ENCODE measurements at places on chromosomes 12 and 14. TPM values are rescaled to one million over a fixed set of nuclear protein-coding genes. Genes with fewer than 3 reads are reported as not detected.

SMCO2 gene
- not detected for total RNA-seq

ACSM4 gene
- not detected for total RNA-seq

MSRB3 gene
- 79.4 TPM for total RNA-seq

DTX3 gene
- total RNA-seq, result 33.5 TPM

MYH6 gene
- total RNA-seq, result not detected

GUCY2C gene
- total RNA-seq, result not detected

PLBD1 gene
- 15.2 TPM for total RNA-seq

GRCh38 chr12:119565404-119565803 is 28.2 kb upstream of the TMEM233 start:
- DNase-seq, result no peak

- peak; percentile 42 for DNase-seq
Observed at GRCh38 chr14:101019990-101020710, 116.6 kb upstream of the RTL1 start.

DNA sequence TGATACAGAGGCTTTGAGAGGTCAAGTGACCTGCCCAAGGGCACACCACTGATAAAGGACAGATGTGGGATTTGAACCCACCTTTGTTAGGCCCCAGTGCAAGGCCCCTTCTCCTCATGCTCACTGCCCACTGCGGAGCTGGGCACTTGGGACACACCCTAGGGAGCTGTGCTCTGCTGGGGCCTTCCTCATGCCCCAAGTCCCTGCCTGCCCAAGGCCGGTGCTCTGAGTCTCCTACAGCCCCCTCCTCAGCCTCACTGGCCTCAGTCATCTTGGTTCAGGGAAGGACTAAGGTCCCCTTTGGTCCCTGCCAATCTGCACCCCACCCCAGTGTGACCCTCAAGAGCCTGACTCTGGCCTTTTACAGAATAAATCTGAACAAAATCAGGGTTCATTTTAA is 7.9 kb upstream of the OAS3 start:
- DNase-seq, result no peak

DNA sequence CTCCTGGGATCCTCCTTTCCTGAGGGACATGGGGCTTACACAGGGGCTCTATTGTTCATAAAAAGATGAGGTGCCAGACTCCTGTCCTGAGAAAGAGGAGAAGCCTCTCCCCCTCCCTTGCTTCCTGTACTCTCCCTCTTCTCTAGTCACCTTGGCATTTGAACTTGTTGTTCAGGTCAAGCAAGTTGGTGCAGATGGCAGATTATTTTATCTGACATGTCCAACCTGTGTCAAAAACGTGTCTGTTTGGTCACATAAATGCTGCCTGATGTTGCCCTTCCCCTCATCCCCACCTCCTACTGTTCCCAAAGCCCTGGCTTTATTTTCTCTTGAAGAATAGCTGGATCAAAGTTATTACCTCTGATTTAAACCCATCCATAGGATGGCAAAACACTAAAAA is 154.8 kb downstream of the TMX1 start:
- no peak for DNase-seq

GRCh38 chr12:93348575-93349435 is 28.9 kb upstream of the NUDT4 start:
- no peak for DNase-seq

DNA sequence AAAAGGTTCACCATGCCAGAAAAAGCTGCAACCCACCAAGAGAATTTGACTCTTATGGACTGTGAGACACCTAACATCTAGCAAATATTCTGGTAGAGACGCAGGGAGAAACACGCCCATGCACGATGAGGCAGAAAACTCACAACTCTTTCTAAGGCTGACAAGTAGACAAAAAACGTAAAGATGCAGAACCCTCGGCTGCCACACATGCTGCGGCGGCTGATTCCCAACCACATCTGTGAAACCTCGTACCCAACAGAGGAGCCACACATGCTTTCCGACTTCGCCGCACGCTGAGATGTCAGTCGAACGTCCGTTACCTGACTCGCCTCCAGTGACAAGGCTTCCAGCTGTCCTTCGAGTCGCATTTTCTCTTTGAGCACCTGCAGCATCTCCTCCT is 21.8 kb downstream of the GOLGA3 start:
- no peak for DNase-seq

DNA sequence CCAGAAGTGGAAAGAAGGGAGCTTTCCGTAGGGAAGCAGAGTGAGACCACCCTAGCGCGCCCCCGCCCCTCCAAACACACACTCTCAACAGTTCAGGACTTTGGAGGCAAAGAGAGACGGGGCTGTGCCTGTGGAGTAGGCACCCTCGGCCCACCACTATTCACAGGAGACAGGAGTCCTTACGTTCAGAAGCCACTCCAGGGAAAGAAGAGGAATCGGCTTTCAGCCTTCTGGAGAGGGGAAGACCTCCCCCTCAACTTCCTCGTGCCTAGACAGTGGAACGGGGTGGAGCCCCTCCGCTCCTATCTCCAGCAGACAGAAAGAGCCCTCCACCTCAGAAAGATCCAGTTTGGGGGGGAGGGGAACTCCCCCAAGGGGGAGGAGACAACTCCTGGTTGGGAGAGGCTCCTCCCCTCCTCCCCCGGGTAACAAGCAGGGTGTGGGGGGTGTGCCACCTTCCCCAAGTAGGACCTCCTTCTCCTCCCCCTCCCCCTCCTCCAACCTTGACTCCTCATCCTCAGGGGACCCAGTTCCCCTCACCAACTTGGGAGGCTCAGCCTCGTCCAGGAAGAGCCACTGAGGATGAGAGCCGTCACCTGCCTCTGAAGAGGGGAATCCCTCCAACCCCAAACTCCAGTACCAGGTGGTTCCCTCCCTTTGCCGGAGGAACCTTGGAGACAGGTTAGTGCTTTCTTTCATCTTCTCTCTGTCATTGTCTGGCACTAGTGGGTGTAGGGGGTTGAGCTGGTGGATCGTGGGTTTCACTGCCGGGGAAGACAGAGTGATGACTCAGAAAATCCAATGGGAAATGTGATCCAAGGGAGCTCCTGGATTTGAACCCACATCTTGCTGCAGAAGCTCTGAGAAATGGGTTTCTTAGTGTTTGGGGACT is 883 bp downstream of the FOXJ2 start:
- peak; percentile 85 for DNase-seq

DNA sequence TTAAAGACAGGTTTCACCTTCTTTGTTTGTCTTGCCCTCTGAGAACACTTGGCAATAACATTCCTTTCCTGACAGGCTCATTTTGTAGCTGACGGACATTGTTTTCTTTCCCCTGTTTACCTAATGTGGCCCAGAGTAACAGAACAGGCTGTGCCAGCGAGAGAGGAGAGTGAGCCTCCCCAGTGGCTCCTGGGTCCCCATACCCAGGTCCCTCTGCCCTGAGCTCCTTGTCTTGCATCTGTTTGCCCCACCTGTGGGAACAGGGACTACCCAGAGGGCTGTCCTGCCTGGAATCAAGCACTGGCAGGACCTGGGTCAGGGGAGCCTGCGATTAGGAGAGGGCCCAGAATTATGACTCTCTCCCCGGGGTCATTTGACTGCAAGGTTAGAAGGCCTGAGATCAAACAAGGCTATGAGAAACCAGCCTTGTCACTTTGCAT is 222.9 kb downstream of the ZFP36L1 start:
- no peak for DNase-seq

GRCh38 chr12:101298426-101298825 is 18.5 kb downstream of the UTP20 start:
- no peak for DNase-seq

DNA sequence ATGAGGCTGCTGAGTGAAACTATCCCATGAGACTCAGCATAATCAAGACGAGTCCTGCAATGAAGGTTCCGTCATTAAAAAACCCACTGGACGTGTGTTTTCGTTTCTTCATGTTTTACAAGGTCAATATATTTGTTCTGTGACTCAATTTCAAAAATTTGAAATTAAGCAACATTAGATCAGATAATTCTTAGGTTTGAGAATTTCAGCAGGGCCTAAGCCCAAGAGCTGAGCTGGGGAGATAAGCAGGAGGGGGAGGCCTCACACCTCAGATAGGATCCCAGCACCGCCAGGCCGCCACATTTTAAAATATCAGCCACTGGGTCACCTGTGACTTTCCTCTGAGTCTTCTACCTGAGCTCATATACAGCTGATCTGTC is 13.3 kb downstream of the STX2 start:
- DNase-seq, result no peak

GRCh38 chr14:104770851-104771272 is 17.9 kb downstream of the SIVA1 start:
- DNase-seq, result no peak

DNA sequence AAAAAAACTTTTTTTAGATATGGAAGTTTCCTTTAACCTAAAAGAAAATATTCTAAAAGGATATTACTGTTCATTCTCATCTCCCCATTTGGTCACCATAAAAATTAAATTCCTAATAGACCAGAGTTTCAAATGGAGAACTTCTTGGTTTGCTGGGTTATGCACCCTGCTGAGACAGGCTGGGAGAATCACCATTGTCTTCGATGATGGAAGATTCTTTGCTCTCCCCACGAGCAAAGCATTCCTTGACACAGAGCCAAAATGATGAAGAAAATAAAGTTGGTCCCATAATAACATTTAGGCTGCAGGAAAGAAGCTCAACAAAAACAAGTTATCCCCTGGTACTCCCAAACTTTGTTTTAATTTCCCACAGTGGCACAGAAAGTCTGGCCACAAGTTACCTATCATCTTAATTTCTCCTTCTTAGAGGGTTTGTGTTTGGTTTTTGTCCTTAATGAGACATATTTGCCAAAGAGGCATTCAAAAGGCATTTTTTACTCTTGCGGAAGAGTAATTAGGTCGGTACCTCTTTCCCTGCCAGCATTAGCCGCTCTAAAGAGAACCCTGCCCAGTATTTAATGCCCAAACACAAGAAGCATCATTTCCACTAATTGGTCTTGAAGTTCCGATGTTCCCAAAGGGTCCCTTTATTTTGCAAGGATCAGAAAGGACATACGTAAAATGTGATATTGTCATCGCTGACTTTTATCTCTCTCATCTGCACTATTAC is 4.8 kb downstream of the DIO2 start:
- DNase-seq, result no peak

GRCh38 chr14:81432219-81432661 is 32.1 kb upstream of the STON2 start:
- DNase-seq, result no peak

DNA sequence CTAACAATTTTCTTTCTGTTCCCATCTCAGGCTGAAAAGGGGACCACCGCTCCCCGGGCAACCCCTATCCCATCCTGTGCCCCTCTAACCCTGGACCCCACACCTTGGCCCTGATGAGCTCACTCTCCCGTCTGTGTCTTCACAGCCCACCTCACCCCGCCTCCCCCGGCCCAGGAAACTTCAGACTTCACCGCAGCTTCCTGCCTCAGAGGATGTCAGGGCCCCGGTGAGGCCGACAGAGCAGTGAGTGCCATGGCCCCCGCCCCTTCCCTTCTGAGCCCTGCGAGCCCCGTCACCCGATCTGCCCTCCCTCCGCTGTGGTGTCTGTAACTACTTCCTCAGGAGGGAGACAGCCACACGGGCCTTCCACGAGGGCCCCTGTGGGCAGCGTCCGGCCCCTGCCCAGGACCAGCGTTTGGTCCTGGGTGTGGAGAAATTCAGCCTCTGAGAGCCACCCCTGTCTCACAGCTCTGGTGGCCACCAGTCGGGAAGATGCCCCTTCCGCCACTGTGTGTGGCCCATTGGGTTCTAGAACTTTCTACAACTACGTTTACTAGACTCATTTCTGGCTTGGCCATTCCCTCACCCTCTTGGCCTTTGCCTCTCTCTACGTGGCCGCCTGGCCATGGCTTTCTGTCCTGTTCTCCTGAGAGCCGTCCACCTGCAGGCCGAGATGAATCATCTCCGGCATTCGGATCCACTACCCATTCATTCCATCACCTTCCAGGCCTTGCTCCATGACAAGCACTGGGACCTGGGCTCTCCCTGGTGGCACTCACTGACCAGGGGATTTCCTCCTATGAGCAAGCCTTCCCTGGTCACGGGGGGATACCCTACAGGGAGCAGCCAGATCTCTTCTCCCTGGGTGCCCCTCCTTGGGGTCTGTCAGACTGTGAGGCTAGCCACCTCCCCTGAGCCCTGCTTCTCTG is 3.4 kb downstream of the RHOF start:
- DNase-seq, result peak; percentile 56

DNA sequence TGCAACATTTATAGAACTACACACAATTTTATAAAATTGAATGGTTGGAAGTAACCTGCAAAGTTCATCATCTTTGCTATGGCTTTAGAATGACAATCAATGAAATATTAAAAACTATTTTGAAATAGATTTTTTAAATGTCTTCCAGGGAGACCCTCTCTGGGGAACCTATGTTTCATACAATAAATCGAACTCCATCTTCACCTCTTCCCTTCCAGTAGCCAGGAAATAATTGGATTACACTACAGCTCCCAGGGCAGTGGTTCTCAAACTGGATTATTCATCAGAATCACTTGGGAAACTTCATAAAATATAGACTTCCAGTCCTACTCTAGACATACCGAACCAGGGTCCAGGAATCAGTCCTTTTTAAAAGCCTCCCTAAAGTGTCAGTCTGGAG is 328.4 kb downstream of the DUSP6 start:
- no peak for DNase-seq

- DNase-seq, result no peak
Observed at GRCh38 chr12:3202734-3203446, 125.7 kb downstream of the TSPAN9 start.

DNA sequence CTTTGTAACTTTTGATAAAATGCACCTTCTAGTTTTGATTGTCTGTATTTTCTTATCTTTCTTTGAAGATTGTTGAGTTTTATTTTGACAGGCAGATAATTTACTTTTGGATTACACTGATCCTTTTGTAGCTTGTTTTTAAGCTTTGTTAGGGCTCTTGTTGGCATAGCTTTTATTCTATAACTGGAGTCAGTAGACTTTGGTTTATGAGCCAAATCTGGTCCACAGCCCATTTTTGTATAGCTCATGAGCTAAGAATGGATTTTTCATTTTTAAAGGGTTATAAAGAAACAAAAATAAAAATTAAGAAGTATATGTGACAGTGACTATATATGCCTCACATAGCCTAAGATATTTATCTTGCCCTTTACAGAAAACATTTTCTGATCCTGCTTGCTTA is 142.3 kb downstream of the FUT8 start:
- no peak for DNase-seq

GRCh38 chr12:51087818-51088217 is 4.4 kb upstream of the CSRNP2 start:
- no peak for DNase-seq

DNA sequence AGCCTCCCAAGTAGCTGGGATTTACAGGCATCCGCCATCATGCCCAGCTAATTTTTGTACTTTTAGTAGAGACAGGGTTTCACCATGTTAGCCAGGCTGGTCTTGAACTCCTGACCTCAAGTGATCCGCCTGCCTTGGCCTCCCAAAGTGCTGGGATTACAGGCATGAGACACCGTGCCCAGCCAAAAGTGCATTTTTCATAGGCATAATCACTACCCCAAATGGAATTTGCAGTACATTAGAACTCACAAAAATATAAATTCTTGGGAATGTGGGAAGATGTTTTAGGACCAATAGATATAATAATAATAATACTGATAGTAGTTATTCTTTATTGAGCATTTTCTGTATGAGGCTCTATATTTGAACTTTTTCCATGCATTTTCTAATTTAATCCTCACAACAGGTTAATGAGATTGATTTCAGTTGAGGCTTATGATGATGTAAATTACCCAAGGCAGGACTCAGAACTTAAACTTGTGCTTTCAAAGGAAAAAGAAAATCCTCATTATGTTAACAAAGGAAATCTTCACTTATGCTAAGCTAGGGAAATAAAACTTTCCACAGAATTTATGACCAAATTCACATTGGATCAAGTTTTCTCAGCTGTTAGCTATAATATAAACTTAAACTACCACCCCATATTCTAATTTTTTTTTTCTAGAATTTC is 121.6 kb downstream of the SRGAP1 start:
- no peak for DNase-seq

- DNase-seq, result no peak
Observed at GRCh38 chr14:51147183-51147582, 52.3 kb upstream of the TRIM9 start.

- DNase-seq, result no peak
Observed at GRCh38 chr12:107045186-107045585, 48.2 kb downstream of the CRY1 start.
